Activated naive CD4-positive, alpha-beta T cell treated with Interleukin-2 at 50 U/mL for 16 hours (primary cell): ENCODE measurements at places on chromosomes 2 and 18.

- DNase-seq, result no peak
These were observed 55.0 kb downstream of the RNF144A start for GRCh38 chr2:6972067-6972710.

- no peak for DNase-seq
These were observed 99.3 kb downstream of the BIN1 start for GRCh38 chr2:127007652-127008051.

- DNase-seq, result no peak
These were observed 31.9 kb downstream of the HS1BP3 start for GRCh38 chr2:20618886-20619521.

- no peak for DNase-seq
These were observed 55.1 kb upstream of the EML4 start for GRCh38 chr2:42114091-42114490.

DNA sequence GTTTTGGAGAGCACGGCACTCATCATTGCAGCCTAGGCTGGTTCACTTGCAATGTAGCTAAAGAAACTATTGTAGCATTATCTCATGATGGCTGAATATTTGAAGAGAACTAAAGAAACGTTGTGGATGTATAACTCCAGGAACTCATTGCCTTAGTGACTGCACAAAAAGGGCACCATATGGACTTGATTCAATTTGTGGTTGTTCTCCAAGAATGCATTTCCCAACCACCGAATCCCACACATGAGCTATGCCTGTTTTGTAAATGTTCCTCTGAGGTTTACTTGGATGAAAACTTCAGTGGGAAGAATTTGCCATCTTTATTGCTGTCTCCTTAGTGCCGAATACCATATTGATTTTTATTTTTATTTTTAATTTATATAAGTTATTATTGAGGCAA lies 43.5 kb downstream of the DOK6 start:
- DNase-seq, result no peak

- DNase-seq, result no peak
These were observed 2.8 kb downstream of the CRYGB start for GRCh38 chr2:208142925-208143799.

GRCh38 chr18:51503351-51503750 lies 305.9 kb upstream of the MEX3C start:
- DNase-seq, result no peak
